Activated CD4-positive, alpha-beta memory T cell treated with anti-CD3 and anti-CD28 coated beads for 36 hours (primary cell): ENCODE measurements at places on chromosomes 3 and 15. TPM values are rescaled to one million over a fixed set of nuclear protein-coding genes. Genes with fewer than 3 reads are reported as not detected.
A peak's percentile ranks its signal among the peaks of the same experiment; 100 is the strongest.

TIMP4 gene
- total RNA-seq: 0.36 TPM

DNA sequence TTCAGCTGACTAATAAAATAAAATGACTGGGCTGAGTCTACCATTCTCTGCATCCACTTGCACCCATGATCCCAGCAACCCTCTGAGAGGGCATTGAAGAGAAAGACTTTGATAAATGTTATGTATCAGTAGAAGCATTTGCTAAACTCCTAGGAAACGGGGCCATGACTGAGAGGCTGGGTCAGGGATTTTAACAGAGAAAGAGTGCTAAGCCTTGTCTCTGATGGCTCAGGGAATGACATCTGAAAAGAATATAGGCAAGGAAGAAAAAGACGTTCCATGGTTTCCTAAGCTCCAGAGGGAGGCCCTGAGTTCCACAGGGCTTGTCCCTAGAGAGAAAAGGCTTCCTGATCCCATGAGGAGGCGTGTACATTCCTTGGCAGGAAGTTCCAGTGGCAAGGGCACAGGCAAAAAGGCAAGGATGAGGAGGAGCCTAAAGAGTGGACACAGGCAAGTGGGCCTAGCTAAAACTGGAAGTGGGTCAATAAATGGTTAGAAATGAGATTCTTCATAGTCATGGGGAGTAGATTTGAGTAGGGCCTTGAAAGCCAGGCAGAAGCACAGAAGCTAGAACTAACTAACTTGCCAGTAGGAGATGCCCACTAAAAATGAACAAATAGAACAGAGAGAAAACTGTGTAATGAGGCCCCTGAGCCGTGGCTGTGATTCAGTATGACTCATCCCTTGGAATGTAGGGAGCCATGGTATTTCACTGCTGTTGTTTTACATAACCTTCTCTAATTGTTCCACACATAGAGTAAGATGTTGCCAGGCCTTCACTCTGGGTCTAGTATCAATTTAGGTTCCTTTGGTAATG, 44.9 kb upstream of the MANF start:
- H3K4me3 ChIP-seq: no peak overlapping the region
- no peak overlapping the region for H3K27ac ChIP-seq
- no peaks in the 10 kb centered on the region for H3K4me1 ChIP-seq
- H3K27me3 ChIP-seq: peaks cover 1% of the 10 kb centered on the region
- H3K36me3 ChIP-seq: peaks cover 1% of the 10 kb centered on the region

AADACL2 gene
- not detected for total RNA-seq

ZNF774 gene
- total RNA-seq: 0.68 TPM

GRCh38 chr3:154779571-154779970, 300.5 kb upstream of the MME start:
- H3K4me1 ChIP-seq: no peaks in the 10 kb centered on the region
- no peak overlapping the region for H3K4me3 ChIP-seq

DNA sequence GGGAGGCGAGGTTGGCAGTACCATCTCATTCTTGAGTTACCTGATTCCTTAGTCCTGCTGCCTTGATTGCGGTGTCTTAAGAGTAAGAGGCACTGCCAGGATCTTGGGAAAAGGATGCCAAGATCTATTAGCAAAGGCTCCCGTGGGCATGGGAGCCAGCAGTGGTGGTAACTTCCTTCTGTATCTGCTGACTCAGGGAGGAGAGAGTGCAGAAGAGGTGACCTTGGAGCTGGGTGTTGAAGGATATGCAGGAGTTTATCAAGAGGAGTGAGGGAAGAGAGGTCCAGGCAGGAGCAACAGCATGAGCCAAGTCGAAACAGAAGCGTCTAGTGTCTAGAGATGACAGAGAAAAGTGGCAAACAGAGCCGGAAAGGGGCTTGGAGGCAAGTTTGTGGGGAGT, 4.5 kb downstream of the MESP2 start:
- no peak overlapping the region for H3K4me3 ChIP-seq
- peaks cover 17% of the 10 kb centered on the region for H3K27me3 ChIP-seq
- no peak for DNase-seq
- H3K27ac ChIP-seq: no peak overlapping the region
- H3K4me1 ChIP-seq: peaks cover 21% of the 10 kb centered on the region

DNA sequence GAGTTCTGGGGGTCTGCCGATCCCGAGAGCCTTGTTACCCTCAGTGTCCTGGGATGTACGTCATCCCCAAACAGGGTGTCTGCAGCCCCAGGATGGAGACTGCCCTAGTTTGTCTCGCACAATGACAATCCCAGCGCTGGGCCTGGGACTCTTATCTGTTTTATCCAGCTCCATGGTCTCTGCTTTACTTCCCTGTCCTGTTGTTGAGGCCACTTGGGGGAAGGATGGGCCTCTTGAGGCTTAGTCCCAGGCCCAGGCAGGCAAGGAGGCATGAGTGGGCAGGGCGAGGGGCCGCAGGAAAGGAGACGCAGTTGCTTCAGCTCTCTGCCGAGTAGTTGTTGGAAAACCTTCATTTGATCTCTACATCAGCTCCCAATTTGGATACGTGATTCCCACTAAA, 17.4 kb downstream of the SMAD6 start:
- H3K27ac ChIP-seq: no peak overlapping the region
- H3K27me3 ChIP-seq: peaks cover 1% of the 10 kb centered on the region
- H3K4me3 ChIP-seq: no peak overlapping the region
- no peak for DNase-seq

GRCh38 chr15:61654918-61655317, 405.3 kb downstream of the VPS13C start:
- no peak for DNase-seq
- H3K4me3 ChIP-seq: no peak overlapping the region
- peaks cover 15% of the 10 kb centered on the region for H3K27me3 ChIP-seq
- H3K27ac ChIP-seq: no peak overlapping the region

EBLN2 gene
- 6.0 TPM for total RNA-seq

GRCh38 chr3:187434524-187434923, 66.3 kb downstream of the RTP4 start:
- no peak for DNase-seq
- H3K36me3 ChIP-seq: no peaks in the 10 kb centered on the region
- peaks cover 8% of the 10 kb centered on the region for H3K27me3 ChIP-seq
- no peak overlapping the region for H3K27ac ChIP-seq
- no peaks in the 10 kb centered on the region for H3K4me1 ChIP-seq

RYR3 gene
- total RNA-seq: not detected

FBXW12 gene
- total RNA-seq: not detected

GRCh38 chr3:197491923-197492664, 63.7 kb downstream of the BDH1 start:
- DNase-seq: no peak
- H3K36me3 ChIP-seq: no peaks in the 10 kb centered on the region
- H3K4me1 ChIP-seq: no peaks in the 10 kb centered on the region
- H3K27ac ChIP-seq: no peak overlapping the region

PIGX gene
- 47.5 TPM for total RNA-seq

DNA sequence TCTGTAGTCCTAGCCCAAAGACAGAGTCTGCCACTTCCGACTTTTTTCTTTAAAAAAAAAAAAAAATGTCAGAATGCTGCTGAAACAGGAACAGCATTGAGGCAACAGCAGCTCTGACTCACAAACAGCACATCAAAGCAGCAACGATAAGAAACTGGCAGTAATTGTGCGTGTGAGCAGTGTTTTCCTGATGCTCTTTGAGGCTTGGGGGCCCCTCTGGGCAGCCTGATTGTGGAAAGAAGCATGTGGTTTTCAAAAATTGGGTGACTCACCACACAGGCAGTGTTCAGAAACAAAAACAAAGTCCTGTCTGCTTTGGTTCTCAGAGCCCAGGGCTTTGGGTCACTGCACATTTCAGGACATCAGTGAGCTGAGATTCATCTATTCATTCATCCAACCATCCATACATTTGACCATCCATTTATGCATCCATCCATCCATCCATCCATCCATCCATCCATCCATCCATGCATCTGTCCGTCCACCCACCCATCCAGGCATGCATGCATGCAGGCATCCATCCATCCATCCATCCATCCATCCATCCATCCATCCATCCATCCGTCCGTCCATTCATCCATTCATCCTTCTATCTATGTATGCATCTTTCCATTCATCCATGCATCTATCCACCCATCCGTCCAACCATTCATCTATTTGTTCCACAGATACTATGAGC, 308.4 kb downstream of the RPLP1 start:
- peak; percentile 93 for DNase-seq
- peaks cover 9% of the 10 kb centered on the region for H3K36me3 ChIP-seq
- H3K4me3 ChIP-seq: peak overlapping the region; percentile 41
- peaks cover 73% of the 10 kb centered on the region for H3K4me1 ChIP-seq
- H3K27ac ChIP-seq: peak overlapping the region; percentile 89
- H3K27me3 ChIP-seq: peaks cover 3% of the 10 kb centered on the region

- H3K4me1 ChIP-seq: peaks cover 3% of the 10 kb centered on the region
- no peak for DNase-seq
- no peaks in the 10 kb centered on the region for H3K27me3 ChIP-seq
- H3K36me3 ChIP-seq: no peaks in the 10 kb centered on the region
Observed at GRCh38 chr3:23052620-23053019, 150.5 kb upstream of the UBE2E2 start.

DNA sequence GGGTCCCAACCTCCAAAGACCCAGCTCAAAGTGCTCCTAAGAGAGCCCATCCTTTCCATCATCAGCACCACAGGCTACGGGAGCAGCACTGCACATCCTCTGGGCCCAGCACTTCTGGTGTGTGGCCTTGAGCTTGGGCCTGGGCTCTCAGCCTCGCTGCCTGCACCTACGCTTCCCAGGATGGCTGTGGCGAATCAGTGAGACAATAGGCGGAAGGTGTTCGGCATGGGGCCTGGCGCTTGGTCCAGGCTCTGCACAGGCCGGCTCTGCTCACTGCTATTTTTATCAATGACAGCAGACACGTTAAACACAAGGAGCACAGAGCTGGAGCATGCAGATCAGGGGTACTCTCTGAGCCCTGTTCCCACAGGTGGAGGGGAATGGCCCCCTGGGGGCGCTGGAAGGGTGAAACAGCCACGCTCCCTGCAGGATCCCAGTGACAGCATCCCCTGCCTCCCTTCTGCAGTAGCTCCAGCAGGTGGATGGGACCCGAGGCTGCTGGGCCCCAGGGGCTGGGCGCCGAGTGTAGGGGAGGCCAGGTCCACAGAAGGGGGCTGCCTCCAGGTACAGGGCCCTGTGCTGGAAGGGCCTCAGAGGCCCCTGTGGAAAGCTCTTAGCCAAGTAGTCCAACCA, 90.0 kb upstream of the RPL32 start:
- DNase-seq: no peak
- H3K4me3 ChIP-seq: no peak overlapping the region
- H3K36me3 ChIP-seq: peaks cover 7% of the 10 kb centered on the region
- H3K27ac ChIP-seq: no peak overlapping the region
- no peaks in the 10 kb centered on the region for H3K27me3 ChIP-seq
